Stimulated activated CD8-positive, alpha-beta memory T cell treated with anti-CD3 and anti-CD28 coated beads, Interleukin-4, amount 100 ng/mL, for 1 hour (primary cell): ENCODE measurements at places on chromosomes 12 and 14.

DNA sequence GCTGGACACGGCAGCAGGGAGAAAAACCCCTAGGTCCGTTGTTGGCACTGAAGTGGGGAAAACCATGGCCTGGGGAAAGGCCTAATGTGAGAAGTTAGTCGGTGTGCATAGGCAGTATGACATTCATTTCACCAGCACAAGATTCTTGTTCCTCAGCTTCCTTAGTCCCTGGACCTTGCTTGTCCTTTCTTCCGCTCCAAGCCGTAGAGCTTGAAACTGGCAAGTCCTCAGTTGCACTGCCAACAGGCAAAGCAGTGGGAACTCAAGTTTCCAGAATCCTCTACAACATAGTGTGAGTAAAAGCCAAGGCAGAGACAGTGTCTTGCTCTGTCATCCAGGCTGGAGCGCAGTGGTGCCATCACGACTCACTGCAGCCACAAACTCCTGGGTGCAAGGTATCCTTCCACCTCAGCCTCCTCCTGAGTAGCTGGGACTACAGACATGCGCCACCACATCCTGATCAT, 138.5 kb upstream of the AMIGO2 start:
- no peak for DNase-seq

- DNase-seq, result no peak
Measured at GRCh38 chr14:26344596-26344995, 253.2 kb downstream of the NOVA1 start.

- DNase-seq, result no peak
Measured at GRCh38 chr12:104529130-104529874, 72.6 kb downstream of the CHST11 start.

GRCh38 chr12:93706824-93707223, 29.6 kb downstream of the CRADD start:
- DNase-seq, result no peak

GRCh38 chr12:91273560-91273959, 90.9 kb upstream of the DCN start:
- no peak for DNase-seq

- no peak for DNase-seq
Measured at GRCh38 chr12:111353603-111354295, 15.1 kb downstream of the PHETA1 start.

DNA sequence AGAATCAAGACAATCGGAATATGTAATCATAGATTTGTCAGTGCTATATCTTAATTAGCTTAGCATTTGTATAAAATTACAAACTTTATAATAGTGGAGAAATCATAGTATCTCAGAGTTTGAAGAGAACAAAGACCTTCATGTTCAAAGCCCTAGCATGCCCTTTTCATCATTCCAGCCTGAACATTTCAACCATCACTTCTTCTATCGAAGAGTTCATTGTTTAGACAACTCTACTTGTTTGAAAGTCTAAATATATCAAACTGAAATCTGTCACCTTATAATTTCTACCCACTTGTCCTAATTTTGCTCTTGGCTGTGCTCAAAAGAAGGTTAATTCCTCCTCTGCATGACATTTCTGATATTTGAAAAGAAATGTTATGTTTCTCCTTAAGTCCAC, 325.9 kb downstream of the GPHN start:
- DNase-seq, result no peak

DNA sequence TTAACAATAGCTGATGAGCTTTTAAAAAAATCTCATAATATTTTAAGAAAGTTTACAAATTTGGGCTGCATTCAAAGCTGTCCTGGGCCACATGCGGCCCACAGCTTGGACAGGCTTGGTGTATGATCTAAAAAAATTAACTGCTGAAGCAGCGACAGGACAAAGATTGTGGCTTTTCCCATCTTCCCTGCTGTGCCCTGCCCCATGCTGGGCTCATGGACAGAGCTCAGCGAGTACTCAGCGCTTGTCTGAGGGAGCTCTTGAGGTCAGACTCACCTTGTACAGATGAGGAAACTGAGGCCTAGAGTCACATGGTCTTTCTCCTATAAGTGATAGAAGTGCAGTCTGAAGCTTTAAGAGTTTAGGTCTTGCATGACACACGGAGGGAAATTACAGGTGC, 15.0 kb downstream of the EVL start:
- DNase-seq, result no peak

DNA sequence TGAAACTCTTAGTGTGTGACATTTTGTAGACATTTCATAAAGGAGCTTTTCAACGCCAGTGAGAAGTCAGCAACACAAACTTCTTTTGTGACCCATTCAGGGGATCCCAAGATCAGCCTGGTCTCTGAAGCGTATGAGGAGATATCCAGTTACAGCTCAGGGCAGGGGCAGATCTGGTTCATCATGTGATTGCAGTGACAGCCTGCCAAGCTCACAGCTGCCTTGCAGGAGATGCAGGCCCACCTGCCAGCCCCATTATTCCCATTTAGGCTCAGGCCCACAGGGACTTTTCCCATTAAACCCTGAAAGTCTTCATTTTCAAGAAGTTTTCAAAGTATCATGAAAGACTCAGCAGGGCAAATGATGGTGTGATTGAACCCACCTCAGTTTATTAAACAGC, 38.3 kb downstream of the SRGAP1 start:
- no peak for DNase-seq

DNA sequence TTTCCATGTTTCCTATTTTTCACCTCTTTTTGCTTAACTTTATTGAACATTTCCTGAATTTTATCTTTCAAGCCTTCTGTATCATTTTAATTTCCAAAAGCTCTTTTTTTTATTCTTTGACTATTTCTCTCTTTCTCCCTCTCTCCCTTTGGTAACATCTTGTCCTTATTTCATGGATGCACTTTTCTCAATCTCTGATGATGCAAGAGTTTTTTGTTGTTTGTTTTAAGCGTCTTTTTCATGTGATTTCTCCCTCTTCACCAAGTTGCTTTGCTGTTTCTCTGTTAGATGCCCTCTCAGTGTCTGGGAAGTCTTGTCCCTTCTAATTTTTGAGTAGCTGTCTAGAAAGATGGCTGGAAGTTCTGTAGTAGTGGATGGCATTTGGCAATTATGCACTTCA, 62.6 kb downstream of the ANO6 start:
- DNase-seq, result no peak

DNA sequence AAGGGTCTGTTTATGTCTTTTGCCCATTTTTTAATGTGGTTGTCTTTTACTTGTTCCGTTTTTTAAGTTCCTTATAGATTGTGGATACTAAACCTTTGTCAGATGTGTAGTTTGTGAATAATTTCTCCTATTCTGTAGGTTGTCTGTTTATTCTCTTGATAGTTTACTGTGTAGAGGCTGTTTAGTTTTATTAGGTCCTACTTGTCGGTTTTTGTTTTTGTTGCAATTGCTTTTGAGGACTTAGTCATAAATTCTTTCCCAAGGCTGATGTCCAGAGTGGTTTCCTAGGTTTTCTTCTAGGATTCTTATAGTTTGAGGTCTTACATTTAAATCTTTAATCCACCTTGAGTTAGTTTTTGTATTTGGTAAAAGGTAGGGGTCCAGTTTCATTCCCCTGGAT, 33.9 kb downstream of the SLC39A9 start:
- DNase-seq, result no peak

GRCh38 chr14:24904533-24904932, 145.4 kb downstream of the STXBP6 start:
- no peak for DNase-seq

GRCh38 chr12:68967046-68967445, 34.1 kb upstream of the CPM start:
- DNase-seq, result no peak

GRCh38 chr12:110338754-110339153, 57.7 kb downstream of the ATP2A2 start:
- no peak for DNase-seq

- no peak for DNase-seq
Measured at GRCh38 chr14:54435500-54435981, 5.6 kb downstream of the CNIH1 start.

DNA sequence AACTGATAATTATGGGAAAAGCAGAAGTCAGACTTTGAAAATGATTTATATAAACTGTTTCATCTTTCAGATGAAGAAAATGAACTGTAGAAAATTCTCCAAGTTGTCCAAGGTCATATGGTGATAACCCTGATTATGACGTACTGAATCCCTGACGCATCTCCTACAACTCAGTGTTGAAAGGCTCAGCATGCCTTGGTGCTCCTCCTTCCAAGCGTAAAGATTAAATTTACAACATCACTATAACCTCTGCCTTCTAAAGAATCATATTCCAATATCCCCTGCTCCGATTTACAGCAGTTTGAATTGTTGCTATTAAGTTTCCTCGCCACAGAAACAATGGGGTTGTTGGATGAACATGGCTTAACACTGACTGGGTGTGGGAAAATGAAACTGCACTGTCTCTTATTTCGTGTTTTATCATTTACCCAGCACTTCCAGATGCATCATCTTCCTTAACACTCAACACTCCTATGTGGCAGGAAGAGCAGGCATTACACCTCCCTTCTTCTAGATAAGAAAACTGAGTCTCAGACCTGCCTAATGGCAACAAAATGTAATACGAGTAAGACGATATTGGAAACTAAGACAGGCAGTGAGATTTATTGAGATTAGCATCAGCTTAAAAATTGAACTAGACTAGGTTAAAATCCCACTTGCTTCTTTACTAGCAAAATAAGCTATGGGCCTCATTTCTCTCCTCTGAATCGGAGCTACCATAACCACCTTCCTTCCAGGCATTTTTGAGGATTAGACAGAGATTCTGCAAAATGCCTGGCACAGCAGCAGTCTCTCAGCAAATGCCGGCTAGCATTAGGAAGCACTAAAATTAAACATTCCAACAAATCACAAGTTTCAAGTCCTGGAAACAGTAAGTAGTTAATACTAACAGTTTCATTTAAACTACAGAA, 74.2 kb downstream of the PPM1H start:
- no peak for DNase-seq

DNA sequence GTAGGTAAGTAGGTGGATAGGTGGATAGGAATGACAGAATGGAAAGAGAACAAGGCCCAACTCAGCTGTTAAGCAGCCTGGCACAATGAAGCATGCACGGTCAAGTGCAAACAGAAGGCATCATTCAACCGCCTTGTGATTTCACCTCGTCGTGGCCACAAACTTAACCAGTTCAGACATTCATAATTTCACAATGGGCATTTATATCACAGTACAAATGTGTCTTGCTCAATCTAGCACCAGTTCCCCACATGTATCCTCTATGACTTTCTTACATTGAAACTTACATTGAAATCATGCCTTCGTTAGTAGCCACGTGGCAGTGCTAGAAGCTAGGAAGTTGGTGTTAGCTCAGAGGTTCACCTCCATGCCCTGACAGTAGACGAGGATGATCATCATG, 207.5 kb downstream of the ETV6 start:
- no peak for DNase-seq

- no peak for DNase-seq
Measured at GRCh38 chr14:68089146-68089731, 269.7 kb downstream of the RAD51B start.

DNA sequence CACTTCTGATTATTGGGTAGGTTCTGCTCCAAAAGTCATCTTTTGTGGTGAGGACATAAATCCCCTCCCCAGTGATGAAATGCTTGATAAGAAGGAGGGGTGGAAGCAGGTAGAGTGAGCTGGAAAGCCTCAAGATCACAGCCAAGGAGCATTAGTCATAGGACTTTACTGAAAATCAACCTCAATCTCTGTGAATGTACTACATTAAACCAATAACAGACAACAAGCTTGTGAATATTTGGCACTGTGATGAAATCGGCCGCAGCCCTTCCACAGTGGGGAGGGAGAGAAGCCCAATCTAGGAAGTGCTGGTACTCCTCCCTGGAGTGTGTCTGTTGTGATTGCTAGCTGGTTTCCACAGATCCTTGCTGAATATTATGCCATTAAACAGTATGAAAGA, 41.2 kb upstream of the PTCSC3 start:
- DNase-seq, result no peak

GRCh38 chr12:53127169-53127568, 23.9 kb downstream of the SOAT2 start:
- no peak for DNase-seq

DNA sequence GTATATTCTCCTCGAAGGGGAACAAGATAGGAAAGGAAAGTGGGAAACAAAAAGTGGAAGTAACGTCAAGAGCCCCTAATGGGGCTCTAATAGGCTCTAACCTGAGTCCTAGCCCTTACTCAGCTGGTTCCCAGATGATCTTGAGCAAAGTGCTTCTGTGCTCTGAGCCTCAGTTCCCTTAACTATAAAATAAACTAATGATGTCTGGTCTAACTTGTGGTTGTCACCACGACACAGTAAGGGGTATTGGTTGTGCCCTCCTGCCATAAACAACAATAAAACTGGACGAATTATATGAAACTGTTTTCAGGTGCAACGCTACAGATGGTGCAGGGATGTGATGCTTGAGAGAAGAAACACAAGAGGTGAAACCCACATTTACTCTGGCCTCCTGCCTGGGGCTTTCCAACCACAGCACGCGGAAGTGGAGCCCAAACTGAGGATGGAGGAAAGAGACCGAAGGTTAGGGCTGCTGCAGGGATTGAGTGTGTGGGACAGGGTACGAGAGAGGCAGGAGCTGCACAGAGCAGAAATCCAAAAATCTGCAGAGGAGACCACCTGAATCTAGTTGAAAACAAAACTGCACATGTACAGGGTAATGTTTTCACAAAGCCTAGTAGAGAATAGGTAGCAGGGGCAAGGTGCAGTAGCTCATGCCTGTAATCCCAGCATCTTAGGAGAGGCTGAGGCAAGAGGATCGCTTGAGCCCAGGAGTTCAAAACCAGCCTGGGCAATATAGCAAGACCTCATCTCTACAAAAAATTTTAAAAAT, 45.6 kb upstream of the BCL2L14 start:
- DNase-seq, result no peak

GRCh38 chr12:68331500-68331868, 678 bp downstream of the MDM1 start:
- no peak for DNase-seq

DNA sequence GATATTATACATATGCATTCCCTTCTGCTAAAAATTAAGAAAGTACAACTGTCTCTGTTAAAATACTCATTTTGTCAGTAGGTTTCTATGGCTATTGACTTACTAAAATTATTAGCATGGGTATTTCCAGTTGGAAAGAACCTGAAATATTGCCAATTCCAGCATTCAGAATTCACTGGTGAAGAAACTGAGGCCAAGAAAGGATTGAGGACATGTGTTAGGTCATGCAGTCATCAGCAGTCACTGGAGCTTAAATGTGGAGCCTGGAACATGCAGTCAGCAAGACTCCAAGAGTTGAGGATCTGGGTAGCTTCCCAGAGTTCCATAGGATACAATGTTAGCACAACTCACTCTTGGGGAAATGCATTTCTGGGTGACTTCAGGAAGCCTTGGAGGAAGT, 1335.6 kb downstream of the AACS start:
- DNase-seq, result no peak

GRCh38 chr12:101714877-101715444, 17.5 kb downstream of the CHPT1 start:
- no peak for DNase-seq

DNA sequence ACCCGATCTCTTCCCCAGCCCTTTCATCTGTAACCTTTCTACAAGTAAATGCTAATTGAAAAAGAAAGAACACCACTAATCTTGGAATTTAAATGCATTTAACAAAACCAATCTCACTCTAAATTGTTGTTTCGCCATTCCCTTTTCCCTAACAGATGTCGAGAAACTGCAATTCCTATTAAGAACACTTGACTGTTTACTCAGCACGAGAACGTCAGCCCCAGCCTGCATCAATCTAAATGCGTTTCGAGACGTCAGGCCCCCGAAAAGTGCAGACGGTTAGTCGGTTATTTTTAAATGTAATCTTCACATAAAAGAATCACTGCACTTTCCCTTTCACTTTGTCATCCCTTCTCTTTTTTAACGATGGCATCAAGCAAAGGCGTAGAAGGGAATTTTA, 837.6 kb downstream of the VRK1 start:
- DNase-seq, result no peak

GRCh38 chr12:130435826-130436225, 98.1 kb downstream of the PIWIL1 start:
- DNase-seq, result no peak
